ENCODE measurements at places on chromosomes 16 and 17.

GRCh38 chr17:49191409-49191916, 18.9 kb downstream of the GNGT2 start:
- no peak for DNase-seq

DNA sequence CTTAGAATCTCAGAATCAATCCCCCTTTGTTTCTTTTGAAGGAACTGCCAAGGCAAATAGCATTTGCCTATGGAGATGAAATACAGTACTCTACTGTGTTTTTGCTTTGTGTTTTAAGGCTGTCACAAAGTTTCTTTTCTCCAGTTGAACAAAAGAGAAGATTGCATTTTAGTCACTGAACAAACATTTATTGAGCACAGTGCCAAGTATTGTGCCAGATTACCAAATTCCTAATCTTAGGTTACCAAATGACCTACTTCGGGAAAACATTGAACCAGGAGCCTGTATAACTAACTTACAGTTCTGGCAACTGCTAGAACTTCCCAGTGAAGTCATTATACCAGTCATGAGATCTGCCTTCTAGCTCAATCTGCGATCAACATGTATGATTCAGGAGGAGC, 3.0 kb upstream of the UBB start:
- no peak for DNase-seq

- DNase-seq, result no peak
Observed at GRCh38 chr16:87484487-87485331, 8.1 kb downstream of the ZCCHC14 start.

DNA sequence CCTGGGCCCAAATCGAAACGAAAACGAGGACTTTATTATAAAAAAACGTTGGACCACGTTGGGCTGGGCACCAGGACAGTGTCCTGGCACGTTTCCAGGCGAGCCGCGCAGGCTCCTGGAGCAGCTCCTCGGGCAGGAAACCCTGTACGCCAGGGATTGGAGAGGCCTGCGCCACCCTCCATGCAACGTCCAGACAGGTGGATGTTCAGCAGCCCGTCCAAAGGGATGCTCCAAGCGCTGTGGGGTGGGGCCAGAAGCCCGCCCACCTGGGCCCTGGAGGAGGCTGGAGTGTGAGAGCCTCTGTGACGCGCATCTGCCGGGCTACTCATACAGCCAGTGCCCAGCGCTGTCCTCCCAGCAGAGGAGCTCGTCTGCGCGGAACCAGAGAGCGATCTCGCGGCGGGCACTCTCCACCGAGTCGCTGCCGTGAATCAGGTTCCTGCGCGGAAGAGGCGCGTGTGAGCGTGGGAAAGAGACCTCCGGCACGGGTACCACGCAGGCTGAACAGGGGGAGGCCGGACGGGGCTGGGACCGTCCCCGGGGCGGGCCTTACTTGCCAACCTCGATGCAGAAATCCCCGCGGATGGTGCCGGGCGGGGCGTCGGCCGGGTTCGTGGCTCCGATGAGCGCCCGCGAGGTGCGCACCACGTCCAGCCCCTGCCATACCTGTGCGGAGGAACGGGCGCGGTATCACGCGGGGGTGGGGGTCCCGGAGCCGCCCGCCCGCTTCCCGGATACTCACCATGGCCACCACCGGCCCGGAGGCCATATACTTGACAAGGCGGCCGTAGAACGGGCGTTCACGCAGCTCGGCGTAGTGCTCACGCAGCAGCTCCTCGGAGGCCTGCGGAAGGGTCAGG, 785 bp downstream of the NME3 start:
- DNase-seq, result peak; percentile 64

DNA sequence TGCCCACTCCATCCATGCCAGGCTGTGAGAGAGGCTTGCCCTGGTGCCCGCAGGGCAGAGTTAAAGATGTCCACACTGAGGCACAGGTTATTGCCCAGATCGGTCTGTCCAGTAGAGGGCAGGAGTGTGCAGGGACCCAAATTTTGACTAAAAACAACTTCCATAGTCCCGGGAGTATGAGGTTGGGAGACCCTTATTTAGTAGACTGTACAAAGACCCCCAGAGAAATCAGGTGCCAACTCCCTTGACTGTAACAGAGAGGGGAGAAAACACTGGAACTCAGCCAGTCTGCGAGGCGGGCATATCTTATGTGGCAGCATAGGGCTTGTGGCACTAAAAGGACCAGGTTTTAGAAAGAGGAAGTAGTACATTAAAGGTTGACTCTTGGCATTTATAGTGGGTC, 43.4 kb downstream of the HNF1B start:
- peak; percentile 50 for DNase-seq

- no peak for DNase-seq
Observed at GRCh38 chr16:53043428-53043831, 9.3 kb downstream of the CHD9NB start.

- DNase-seq, result no peak
Observed at GRCh38 chr16:56734429-56734828, 4.5 kb downstream of the NUP93 start.

- no peak for DNase-seq
Observed at GRCh38 chr17:49486012-49486641, 9.0 kb upstream of the NGFR start.

GRCh38 chr17:1384905-1385435, 15.1 kb downstream of the YWHAE start:
- no peak for DNase-seq

DNA sequence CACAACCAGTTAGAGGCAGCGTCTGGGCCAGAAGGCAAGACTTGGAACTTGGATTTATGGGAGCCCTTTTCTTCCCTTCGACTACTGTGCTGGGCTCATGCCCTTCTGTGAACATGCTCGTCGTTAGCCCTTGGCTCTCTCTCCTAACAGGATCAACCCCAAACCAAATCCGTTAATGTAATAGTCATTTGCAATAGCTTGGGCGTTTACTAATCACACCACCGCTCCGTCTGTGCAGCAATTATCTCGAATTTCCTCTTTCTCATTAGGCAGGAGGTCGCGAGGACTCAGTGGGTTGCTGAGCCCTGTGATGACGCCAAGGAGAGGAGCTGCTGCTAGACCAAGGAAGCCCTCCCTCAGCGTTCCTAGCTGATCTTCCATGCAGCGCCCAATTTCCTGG, 114.7 kb downstream of the ENGASE start:
- DNase-seq, result no peak

DNA sequence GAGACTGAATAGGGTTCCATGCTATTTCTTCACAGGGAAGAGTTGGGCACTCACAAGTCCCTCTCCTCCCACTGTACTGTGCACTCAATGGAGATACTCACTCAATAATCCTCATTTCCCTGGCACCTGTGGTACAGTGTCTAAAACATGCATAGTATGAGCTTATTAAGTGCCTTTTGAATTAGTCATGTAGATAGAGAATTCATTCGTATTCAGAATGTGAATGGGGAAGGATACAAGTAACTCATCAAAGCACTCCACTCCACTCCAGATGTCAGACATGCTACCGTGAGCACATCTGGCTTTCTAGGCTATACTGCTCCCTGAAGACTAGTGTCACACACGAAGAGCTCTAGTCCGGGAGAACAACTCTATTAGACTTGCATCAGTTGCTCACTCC, 6.3 kb downstream of the C17orf75 start:
- no peak for DNase-seq

DNA sequence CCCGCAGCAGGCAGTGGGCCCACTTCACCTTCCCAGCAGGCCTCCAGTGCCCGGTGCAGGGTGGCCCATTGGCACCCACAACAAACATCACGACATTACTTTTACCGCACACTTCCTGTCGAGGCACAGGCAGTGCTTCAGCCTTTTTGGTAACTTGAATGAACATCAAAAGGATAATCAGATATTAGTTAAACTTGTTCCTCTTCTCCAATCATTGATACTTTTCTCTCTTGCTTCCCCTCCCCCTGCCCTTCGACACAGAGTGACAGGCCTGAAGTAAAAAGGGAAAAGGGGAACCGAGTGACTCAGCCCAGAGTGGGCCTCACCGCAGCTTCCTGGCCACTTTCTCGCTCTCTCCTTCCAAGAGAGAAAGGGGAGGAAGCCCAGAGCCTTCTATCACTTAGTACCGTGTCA, 507.0 kb downstream of the MAF start:
- no peak for DNase-seq

DNA sequence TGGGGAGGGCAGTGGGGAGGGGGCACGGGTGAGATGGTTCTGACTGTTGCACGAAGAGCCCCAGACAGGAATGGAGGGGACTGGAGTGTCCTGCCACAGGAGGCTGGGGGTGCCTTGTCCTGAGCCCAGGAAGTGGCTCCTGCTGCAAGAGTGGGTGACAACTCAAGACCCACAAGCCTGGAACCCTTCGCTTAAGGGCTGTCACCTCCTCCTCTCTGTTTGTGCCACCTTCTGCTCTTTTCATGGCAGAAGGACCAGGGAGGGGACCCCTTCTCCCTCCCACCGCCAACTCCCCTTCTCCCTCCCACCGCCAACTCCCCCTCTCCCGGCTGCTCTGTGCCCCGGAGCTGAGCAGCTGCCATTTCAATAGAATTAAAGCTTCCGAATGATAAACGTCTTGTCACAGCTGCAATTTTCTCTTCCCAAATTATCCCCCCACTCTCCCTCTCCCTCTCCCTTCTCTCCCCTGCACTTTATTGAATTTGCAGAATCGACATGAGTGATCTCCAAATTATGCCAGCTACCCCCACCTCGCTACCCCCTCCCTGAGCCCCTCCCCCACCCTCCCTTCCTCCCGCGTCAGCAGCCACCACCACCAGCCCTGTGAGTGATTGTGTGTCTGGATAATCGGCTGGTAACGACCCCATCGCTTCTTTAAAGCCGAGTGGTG, 13.7 kb downstream of the GJD3 start:
- DNase-seq, result no peak

DNA sequence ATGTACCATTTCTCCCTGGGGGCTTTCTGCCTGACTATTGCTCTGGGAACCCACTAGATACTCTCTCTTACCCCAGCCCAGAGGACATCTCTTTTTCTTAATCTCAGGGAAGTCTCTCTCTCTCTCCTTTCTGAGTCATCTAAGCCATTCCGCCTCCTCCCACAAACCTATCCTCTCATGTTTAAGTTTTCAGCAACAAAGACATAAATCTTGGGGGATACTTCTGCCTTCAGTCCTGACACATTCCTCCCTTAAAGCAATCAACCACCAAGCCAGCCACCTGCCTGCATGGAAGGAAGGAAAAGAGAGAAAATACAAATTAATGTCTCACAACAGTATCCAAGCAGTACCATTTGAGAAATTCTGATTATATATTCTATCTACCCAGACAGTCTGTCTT, 128.8 kb downstream of the HS3ST2 start:
- DNase-seq, result no peak

GRCh38 chr16:28866454-28866804, 2.8 kb downstream of the SH2B1 start:
- no peak for DNase-seq

GRCh38 chr16:13421726-13422125, 498.2 kb upstream of the ERCC4 start:
- no peak for DNase-seq

GRCh38 chr17:39937447-39937846, 9.9 kb downstream of the LRRC3C start:
- DNase-seq, result no peak

DNA sequence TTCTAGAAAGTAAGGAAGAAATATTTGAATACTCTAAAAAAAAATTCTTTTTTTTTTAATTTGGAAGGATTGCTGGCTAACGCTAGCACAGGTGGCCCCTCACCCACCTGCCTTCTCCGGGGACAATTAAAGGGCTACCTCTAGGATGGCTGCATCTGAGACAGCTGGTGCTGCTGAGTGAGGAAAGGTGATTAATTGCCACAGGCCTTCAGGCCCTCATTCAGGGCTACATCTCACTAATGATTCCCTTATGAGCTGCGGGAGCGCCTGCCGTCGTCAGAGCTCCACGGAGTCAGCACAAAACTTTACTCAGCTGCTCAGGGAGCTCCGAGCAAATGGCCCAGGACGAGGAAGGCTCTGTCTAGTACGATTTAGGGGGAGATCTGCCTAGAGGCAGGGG, 27.0 kb upstream of the AKTIP start:
- no peak for DNase-seq

- no peak for DNase-seq
Observed at GRCh38 chr17:4513113-4514032, 14.7 kb downstream of the SPNS2 start.

- DNase-seq, result no peak
Observed at GRCh38 chr17:42562388-42563142, 617 bp downstream of the COASY start.

DNA sequence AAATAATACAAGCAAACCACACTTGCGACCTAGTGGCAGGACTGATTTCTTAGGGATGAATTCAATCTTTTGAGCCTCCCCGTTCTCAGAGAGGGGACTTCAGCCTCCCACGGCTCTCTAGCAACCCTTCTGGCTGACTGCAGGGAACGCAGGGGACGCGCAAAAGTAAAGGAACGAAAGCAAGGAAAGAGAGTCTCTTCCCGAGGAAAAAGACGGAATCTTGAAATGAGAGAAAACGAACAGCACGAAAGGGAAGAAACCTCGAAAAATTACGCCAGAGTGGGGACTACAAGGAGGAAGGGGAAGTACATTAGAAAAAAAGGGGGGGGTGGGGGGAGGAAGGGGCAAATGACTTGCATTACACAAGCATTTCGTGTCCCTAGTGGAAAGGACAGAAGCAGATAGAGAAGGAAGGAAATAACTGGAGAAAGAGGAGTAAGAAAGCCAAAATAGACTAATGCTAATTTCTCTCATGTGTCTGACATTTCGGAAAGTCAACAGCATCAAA, 1.2 kb downstream of the GRB2 start:
- peak; percentile 43 for DNase-seq

- DNase-seq, result no peak
Observed at GRCh38 chr17:16512011-16512410, 20.0 kb upstream of the LRRC75A start.

DNA sequence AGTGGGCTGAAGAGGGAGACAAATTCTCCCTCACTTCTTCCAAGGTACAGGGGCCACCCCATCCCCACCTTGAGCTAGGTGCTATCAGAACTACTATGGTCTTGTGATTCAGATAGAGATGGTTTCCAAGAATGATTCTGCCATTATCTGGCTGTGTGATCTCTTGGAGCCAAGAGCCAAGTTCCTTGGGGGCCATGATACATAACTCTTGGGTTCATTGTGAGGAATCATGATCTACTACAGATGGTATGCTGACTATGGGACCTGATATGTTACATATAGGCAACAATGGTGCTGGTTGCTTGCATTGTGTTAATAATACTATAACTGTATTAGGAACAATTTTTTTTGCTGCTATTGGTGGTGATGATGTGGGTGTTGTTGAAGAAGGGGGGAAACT, 45.7 kb downstream of the DYNLRB2 start:
- no peak for DNase-seq

GRCh38 chr17:1074886-1075605, 78.1 kb downstream of the TIMM22 start:
- DNase-seq, result no peak

- DNase-seq, result no peak
Observed at GRCh38 chr16:83995754-83996153, 27.7 kb downstream of the NECAB2 start.

- DNase-seq, result no peak
Observed at GRCh38 chr17:40801157-40801556, 1.4 kb upstream of the KRT28 start.

All from activated CD4-positive, CD25-positive, alpha-beta regulatory T cell treated with anti-CD3 and anti-CD28 coated beads, Interleukin-2, amount 50 U/mL, for 72 hours (primary cell).